ENCODE measurements at places on chromosomes 4 and X.

GRCh38 chr4:112069110-112069509 lies 76.1 kb upstream of the FAM241A start:
- no peak for DNase-seq

DNA sequence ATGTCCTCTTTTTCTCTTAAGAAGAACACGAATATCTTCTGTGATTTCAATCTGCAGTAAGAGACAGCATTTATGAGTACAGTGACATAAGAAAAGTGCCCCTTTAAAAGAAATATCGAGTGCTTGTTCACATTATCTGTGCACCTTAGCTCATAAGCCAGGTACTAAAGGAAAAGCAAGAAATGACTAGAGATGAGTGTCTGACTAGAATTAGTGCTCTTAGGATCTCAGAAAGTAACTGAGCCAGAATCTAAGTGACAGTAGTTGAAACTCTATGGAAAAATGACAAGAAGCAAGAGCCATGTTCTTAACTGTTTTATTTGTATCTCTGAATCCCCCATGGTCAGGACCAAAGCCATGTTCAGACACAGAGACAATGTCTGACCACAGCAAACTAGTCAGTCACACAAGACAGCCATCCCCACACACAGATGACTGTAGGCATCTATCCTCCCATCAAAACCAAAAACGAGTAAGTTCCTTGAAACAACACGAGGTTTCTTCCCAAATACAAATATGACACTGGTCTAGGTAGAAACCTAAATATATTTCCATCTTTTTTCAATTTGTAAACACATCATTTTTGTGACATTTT lies 36.8 kb downstream of the ACSL4 start:
- DNase-seq, result no peak

- no peak for DNase-seq
Measured at GRCh38 chrX:101550751-101551379, 518 bp downstream of the ARMCX1 start.

- DNase-seq, result peak; percentile 66
Measured at GRCh38 chrX:15564981-15565579, 35.7 kb downstream of the ACE2 start.

- no peak for DNase-seq
Measured at GRCh38 chr4:145788755-145789154, 108.8 kb downstream of the C4orf51 start.

- no peak for DNase-seq
Measured at GRCh38 chrX:10076765-10077164, 80.0 kb upstream of the CLCN4 start.

DNA sequence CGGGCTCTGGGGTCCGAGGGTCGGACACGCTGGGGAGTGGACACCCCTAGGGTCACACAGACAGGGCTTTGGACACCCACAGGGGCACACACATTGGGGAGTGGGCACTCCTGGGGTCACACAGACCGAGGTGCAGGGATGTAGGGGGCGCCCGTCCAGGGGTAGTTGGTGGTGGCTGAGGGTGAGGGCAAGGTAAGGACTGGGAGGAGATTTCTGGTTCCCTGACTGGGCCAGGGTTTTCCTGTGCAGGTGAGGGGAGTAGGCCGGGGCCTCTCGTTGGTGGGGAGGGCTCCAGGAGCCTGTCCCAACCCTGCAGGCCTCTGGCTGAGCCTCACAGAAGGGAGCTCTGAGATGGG lies 21.9 kb upstream of the WDR45 start:
- no peak for DNase-seq

DNA sequence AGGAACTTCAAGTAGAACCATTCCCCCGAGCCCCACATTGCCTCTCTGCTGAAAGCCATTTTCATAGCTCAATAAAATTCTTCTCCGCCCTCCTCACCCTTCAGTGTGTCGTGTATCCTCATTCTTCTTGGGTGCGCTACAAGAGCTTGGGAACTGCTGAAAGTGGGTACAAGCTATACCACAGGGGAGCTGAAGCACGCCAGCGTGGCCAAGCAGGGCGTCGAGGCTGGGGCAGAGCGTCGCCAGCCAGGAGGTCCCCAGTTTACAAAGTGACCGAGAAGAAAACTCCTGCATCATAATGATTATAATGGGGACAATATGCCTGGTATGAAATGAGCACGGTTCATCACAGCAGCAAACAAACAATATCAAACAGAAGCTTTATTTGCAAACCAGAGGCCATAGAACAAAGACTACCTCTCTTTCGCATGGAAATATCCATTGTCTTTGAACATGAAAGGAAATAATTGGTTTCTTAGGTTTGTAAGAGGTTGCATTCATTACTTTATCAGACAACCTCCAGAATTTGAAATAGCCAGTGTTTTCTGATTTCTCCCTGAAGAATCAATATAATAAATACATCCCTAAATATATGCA lies 34.3 kb downstream of the RELL1 start:
- no peak for DNase-seq

DNA sequence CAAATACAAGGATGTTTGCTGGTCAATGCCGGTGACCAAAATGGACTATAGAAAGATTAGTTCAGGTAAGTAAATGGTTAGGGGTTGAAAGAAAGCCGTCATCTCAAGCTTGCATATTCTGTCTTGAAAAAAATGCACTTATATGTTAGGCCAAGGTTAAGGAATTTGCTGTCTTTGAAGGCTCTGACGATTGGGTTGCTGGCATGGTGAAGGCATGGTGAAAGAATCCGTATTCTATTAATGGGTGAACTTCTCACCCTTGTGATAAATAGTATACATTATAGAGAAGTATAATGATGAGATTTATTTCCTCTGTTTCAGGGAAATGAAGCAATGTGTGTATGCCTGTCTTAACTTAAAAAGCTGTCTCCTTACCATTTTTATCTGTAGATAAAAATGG lies 132.6 kb downstream of the ADGRL3 start:
- no peak for DNase-seq

GRCh38 chrX:13689741-13690211 lies 848 bp downstream of the RAB9A start:
- no peak for DNase-seq

GRCh38 chrX:123330229-123330942 lies 146.3 kb downstream of the GRIA3 start:
- DNase-seq, result no peak

- peak; percentile 24 for DNase-seq
Measured at GRCh38 chr4:33494150-33494549, 2750.2 kb downstream of the ARAP2 start.
